Activated T-helper 1 cell treated with anti-CD3 and anti-CD28 coated beads, Interleukin-12 subunit alpha, Interleukin-12 subunit beta, Interleukin-2, Interleukin-4 antibody, amounts not matched to agents 30 ng/mL and 10 ng/mL and 1 ng/mL, durations not matched to agents 14 hours and 24 hours and 36 hours (primary cell): ENCODE measurements at places on chromosomes 13 and 19.

GRCh38 chr19:31716826-31717225, 367.6 kb upstream of the TSHZ3 start:
- DNase-seq = no peak

GRCh38 chr19:12789098-12789903, 2.0 kb upstream of the JUNB start:
- DNase-seq = no peak

GRCh38 chr13:45678282-45678681, 23.8 kb upstream of the CBY2 start:
- DNase-seq = no peak

GRCh38 chr19:38084196-38084595, 139.8 kb downstream of the DPF1 start:
- no peak for DNase-seq

- no peak for DNase-seq
These were observed 8.9 kb upstream of the SLC15A1 start for GRCh38 chr13:98761126-98761985.

GRCh38 chr13:113398963-113399754, 35.2 kb upstream of the GRTP1 start:
- DNase-seq = no peak

GRCh38 chr19:43555185-43555770, 20.0 kb downstream of the XRCC1 start:
- peak; percentile 75 for DNase-seq

DNA sequence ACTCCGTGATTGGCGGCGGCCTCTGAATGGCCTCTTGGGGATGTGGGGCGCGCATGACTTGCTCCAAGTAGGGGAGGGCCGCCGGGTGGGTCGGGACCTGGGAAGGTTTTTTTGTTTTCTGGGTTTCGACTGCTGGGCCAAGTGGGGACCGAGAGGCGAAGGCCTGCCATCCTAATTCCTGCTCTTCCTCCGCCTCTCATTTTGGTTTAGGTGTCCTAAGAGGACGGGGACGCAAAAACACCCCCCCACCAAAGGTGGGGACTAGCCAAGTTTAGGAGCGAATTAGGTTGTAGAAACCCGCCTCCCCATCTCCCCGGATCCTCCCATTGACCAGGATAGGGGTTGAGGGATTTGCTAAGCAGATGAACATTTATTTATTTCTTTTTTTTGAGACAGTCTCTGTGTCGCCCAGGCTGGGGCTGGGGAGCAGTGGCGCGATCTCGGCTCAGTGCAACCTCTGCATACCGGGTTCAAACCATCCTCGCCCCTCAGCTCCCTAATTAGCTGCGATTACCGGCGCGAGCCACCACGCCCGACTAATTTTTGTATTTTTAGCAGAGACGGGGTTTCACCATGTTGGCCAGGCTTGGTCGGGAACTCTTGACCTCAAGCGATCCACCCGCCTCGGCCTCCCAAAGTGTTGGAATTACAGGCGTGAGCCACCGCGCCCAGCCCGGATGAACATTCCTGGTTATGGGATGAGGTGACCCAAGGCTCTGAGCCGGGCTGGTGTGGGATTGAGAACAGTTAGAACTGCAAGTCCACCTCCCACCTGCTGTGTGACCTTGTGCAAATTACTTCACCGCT, 838 bp downstream of the PPP2R1A start:
- DNase-seq = no peak

DNA sequence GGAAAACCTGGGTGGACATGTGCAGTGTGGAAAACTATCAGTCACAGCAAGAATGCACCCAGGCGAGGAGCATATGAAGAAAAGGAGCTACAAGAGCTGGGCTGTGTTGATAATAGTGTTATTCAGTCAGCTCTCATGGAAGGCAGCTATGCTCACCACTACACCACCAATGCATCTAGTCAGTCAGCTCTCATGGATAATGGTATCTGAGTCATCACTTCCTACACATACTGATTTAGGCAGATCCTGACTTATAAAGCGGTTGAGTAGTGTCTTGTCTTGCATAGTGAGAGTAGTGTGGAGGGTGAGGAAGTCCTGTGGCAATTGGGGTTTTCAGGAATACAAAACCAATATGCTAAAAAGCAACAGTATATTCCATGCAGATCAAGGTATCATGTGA, 9.1 kb upstream of the ZNF160 start:
- DNase-seq = no peak

DNA sequence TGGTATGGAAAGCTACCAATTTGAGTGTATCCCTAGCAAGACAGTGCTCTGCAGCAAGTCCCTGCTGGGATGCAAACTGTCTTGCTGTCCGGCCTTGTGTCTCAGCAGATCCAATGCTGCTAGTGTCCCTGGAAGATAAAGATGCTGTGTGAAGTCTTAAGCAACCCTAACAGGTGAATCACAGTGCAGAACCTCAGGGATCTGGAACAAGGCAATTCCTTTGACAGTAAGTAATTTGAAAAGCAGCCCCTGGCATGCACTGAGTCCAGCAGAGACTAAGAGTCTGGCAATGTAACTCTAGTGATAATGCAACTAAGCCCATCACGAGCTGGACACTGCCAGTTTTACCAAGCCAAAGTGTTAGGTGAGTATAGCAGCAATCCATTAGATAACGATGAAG, 1.7 kb upstream of the UCHL3 start:
- DNase-seq = no peak

DNA sequence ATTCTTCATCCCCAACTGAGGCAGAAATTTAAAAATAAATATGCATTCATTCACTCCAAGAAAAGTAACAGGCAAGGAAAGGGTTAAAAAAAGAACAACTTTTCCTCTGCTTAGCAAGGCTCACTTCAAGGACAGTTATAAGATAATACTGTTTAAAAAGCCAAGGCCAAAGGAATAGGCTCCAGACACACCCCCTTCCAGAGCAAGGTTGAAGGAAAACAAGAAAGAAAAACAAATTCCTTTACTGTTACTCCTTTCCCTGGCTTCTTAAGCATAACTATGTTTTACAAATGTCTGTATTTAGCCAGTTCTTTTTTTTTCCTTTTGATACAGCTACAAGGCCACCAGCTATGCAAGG, 8.5 kb downstream of the SIGLEC11 start:
- DNase-seq = no peak

DNA sequence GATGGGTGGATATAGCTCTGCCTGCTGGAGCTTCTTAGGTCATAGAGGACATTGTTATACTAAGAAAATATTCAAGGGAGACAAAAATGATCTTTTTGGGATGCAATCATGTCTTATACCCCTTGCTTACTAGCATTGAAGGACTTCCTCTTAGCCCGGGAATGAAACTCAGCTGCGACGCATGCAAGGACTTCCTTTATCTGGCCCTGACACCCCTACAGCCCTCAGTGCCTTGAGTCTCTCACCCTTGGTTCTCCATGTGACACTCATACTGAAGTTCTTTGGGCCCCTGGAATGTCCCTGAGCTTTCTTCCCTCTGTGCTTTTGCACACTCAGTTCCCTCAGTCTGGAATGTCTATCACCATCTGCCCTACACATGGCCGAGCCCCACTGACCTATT, 72.5 kb upstream of the MTIF3 start:
- no peak for DNase-seq
